ENCODE measurements at places on chromosomes 5 and 9.

DNA sequence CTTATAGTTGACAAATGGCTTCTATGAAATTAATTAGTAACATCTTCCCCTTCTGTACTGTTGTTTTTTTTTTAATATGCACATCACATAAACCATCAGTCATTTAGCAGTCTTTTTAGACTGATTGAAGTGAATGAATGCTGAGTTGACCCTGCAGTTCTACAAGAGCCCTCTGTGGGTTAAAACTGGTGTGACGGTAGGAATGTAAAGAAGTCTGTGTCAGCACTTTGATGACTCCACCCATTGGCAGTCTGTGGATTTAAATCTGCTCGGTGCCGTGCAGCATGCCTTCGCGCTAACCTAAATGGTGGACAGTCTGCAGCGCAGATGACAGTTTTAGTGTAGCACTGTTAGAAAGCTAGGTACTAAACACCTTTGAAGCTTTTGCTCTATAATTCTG, 3.1 kb downstream of the GTF3C4 start:
- peak; percentile 26 for DNase-seq

GRCh38 chr9:93115486-93116071, 18.5 kb downstream of the NINJ1 start:
- DNase-seq, result no peak

- no peak for DNase-seq
These were observed 219.8 kb upstream of the MAP3K1 start for GRCh38 chr5:56595566-56595965.

DNA sequence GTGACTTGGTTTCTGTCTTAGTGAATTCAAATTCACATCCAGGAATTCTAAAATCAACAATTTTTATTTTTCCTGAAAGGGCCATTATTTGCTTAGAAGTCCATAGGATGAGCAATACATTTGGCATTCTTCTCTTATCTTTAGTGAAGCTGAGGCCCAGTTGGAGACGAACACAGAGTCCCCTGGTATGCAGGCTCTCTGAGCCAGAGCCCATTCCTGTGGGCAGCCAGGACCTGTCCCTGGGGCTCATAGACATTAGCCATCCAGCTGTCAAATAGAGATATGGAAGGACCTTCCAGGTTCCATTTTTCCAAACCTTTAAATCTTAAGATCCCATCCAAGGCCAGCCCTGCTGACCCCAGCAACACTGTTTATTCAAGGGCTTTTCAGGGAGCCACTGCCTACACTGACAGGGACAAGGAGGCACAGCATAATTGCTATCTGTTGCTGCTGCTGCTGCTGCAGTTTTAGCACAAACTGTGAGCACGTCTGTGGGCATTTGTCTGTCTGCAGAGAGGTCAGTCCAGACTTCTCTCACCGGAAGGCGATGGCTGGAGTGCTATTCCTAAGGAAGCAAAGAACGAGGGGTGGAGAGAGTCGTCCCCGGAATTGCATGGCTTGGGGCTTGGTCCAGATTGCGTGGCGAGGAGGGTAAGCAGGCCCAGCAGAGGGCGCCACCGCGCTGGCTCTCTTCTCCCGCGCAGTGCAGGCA, 639.0 kb downstream of the CCDC171 start:
- peak; percentile 68 for DNase-seq

GRCh38 chr5:95669540-95669939, 13.3 kb downstream of the SPATA9 start:
- peak; percentile 44 for DNase-seq

DNA sequence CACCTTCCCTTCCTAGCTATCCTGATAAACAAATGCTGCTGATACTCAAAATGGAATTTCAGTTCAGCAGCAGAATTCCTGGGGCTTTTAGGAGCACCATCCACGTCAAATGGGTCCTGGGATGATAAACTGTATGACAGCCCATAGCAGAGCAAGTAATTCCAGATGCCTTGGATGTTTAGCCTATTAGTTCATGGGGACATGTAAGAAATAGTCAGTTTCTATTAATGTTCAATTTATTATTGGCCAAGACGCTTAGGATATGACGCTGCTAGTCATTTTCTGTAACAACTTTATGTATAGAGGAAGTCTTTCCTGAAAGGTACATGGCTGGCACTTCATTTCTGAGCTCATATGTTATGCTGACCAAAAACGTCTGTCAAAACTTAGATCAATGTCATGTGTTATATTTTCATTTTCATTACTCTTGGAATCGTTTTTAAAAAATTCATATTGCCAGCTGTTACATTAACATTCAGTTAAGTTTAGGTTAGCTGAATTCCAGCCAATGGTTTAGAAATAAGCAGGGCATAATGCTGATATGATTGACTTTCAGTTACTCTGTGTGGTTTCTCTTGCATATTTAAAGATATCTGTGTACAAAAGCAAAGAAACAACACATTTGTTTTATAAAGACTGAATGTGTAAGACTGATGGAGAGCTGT, 243.8 kb downstream of the CSNK1G3 start:
- no peak for DNase-seq

- DNase-seq, result no peak
These were observed 238.6 kb downstream of the ELAVL2 start for GRCh38 chr9:23587433-23587832.

DNA sequence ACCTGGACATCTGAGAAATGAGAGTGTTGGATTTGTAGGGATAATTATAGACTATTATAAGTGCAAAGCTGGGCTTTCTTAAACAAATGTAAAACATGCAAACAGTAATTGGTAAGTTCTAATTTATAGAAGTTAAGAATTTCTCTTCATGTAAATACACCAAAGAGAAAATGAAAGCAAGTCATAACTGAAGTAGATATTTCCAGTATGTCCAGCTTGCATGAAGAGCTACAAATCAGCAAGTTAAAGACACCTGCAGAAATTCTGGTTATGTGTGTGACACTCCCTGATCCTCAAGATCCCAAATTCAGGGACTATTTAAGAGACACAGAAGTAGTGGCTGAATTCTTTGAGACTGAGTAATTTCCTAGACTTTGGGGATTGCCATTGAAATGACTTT, 308.9 kb downstream of the TLE4 start:
- no peak for DNase-seq

DNA sequence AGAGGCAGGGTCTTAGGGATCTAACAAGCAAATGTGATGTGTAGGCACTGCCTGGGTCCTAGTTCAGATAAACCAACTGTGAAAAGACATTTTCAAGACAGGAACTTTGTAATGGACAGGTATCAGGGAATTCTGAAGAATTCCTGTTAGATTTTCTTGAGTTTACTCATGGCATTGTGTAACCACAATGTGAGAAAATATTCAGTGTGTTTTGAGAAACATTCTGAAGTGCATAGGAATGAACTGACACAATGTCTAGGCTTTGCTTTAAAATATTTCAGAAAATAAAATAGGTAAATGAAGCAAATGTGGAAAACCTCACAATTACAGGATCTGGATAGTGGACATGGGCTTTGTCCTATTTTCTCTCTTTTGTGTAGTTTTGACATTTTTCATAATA, 15.2 kb upstream of the AFAP1L1 start:
- no peak for DNase-seq

- DNase-seq, result no peak
These were observed 45.3 kb upstream of the AKNA start for GRCh38 chr9:114433086-114433485.

DNA sequence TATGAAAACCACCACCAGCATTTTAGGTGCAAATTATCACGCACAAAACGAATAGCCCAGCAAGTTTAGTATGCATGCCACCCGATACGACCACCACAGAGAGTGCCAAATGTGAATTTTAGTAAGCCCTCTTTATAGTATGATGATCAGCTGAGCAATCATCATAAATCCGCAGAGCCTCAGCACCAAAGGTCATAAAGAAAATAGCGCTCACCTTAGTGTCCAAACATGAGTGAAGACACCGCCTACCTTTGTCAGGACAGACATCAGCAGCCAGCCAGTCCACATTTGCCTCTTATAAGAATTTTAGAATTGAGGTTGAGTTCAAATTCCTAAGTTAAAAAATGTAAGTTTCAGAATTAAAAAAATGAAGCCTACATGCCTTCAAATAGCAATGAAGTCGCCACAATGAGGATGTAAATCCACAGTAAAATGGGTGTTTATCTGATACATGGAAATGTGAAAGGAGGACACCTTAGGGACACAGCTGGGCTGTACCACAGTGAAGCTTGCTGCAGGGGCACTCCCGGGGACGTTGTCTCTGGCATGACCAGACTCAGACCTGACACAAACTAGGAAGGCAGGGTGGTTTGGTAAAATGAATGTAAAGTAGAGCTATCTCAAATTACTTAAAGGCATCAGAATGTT, 149.0 kb downstream of the AUH start:
- DNase-seq, result no peak

DNA sequence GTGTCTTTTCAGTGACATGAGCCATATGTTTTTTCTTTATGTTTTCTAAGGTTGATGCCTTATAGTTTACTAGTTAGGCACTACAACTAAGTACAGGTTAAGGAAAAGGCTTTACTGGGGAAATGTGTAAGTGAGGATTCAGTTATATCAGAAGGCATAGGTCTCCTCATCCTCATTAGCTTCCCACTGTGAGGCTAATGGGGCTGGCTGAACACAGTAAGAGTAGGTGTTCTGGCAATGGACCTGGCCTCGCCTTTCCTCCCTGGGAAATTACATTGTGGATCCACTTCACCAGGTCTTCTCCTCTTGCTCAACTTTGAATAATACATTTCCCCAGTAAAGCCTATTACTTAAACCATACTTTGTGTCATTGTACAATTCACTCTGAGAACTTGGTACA, 225.5 kb downstream of the PTPRD start:
- no peak for DNase-seq

DNA sequence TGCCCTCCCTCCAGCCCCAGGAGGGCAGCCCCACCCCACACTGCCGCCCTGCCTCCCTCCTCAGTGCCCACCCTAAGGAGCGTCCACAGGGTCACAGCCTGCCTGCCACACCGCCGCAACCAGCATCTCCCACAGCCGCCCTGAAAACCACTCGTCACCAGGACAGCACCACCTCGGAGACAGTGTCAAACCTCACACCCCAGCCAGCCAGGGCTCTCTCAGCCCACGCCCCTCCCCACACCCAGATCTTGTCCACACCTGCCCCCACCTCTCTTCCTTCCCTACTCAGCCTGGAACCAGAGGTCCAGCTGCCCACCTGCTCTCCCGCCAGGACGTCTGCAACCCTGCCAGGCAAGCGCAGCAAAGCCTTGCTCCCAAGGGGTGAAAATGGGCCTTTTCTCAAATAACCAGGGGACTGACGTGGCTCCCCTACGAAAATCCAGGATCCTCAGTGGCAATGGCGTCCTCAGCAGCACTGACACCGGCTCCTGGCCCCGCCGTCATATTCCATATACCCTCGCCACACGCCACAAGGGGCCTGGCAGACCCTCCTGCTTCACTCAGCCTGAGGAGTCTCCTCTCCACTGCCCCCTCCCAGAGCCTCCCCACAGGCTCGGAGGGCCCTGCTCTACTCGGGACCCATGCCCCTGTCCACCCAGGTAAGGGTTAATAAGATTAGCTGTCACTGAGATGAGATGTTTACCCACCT, 71.0 kb upstream of the ADAMTS2 start:
- no peak for DNase-seq

GRCh38 chr5:107951309-107951708, 280.6 kb upstream of the EFNA5 start:
- DNase-seq, result no peak

DNA sequence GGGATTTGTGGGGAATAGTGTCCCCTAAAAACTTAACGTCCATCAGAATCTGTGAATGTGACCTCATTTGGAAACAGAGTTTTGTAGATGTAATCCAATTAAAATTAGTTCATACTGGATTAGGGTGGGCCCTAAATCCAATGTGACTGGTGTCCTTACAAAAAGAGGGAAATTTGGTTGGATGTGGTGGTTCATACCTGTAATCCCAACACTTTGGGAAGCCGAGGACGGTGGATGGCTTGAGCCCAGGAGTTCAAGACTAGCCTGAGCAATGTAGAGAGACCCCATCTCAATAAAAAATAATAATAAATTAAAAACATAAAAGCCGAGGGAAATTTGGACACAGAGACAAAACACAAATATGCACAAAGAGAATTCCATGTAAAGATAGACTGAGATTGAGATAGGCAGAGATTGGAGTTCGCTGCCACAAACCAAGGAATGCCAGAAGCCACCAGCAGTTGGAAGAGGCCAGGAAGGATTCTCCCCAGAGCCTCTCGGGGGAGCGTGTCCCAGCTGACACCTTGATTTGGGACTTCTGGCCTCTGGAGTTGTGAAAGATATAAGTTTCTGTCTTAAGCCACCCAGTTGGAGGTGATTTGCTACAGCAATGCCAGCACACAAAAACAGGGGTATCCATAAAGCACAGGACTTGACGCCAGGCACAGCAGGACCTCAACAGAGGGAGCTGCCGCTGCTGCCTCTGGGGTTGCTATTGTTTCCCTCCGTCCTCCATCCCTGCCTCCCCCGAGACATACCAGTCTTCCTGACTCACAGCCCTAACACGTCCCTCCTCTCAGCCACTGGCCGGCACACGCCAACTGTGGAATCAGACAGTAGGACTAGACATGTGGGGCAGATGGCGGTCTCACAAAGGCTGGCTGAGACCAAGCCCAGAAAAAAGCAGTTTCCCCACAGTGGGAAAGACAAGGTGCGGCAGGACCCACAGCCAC, 73.8 kb upstream of the IL17B start:
- DNase-seq, result peak; percentile 90

DNA sequence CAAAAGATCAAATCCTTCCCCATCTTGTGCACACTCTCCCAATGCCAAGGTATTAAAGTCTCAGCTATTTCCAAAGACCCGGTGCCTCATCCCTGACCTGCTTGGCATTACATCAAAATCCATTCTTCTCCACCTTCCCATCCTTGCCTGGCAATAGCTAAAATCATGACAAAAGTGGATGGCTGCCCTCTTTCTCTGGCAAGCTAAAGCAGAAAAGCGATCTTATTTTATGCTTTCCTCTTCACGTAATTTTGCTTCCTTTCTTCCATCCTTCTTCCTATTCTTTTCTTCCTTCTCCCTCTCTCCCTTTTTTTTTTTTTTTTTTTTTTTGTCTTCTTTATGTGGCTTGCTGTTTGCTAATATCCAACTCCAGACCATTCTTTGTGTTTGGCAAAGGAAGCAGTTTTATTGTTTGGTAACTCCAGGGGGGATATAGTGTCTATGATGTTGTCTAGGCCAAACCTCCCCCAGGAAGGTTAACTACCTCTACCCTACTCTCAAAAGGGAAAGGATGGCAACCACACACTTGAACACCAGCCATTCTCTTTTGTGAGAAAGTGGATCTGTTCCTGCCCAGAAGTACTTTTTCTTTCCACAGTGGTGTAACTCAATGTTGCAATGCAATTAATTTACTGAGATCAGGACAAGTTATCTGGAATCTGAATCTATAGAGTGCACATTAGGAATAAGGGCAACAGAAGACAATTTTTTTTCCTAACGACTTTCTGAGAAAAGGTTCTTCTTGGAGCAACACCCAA, 120.9 kb upstream of the TMEM161B start:
- no peak for DNase-seq

GRCh38 chr9:382383-382782, 167.7 kb downstream of the DOCK8 start:
- no peak for DNase-seq

DNA sequence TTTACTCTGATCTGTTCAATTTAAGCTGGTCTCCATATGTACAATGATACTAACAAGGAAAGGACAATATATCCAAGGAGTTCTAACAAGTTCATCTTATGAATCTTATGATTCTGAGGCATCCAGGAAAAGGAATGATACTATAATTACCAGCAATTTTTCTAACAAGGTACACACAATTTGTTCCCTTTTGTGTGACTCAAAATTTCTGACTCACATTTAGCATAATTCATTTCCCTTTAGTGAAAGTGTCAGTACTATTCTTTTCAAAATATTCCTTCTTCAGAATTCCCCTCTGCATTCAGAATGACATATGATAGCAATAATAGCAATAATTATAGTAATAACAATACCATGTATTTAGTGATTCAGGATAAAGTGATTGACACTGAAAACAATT, 594.8 kb downstream of the DMRTA1 start:
- peak; percentile 17 for DNase-seq

- DNase-seq, result no peak
These were observed 1034.0 kb downstream of the DTWD2 start for GRCh38 chr5:117954331-117954730.

Measured in kidney capillary endothelial cell (primary cell).